ENCODE measurements at places on chromosomes 11 and 22.

DNA sequence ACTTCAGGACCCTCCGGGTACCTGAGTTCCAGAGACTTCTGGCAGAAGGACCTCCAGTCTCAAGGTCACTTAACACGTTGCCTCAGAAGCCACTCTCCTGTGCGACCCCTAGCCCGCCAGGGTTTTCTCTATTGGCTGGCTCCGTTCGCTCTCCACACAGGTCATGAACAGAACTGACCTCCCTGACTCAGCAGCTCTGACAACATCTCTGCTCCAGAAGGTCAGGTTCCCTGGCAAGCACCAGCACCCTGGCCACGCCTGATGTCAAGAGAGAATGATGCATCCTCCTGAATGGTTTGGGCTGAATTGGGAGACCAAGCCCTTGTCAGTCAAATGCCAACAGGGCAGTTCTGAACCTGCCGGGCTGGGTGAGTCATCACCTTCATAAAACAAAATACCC, 84.3 kb upstream of the TMEM45B start:
- DNase-seq = no peak

GRCh38 chr11:119511614-119512306, 88.8 kb upstream of the THY1 start:
- DNase-seq = no peak

DNA sequence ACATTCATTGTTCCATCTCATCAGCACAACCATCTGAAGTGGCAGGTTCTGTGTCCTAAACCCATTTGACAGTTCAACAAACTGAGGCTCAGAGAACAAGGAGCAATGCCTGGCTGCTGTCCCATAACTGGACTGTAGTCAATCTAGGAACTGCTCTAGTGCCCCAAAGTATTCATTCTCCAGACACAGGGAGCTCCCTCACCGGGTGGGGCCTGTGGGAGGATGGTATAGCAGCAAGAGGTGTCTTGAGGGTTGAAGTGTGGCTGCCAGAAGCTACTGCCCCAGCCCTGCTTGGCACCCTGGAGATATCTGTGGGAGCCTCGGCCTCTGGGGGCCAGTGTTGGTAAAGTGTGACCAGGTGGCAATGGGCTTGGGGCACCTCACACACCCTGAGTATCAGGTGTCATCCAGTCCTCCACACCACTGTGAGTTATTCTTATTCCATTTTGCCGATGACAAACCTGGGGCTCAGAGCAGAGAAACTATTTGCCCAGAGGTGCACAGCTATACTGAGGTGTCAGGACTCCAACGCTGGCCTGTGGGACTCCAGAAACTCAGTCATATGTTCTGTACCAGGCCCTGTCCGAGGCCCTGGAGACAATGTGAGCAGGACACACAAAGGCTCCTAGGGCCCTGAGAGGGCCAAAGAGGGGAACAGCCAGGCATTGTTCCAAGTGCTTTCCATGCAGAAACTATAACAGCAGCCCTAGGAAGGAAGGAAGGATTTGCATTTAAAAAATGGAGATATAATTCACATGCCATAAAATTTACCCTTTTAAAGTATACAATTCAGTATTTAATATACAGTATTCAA, 46.0 kb upstream of the KLHL35 start:
- DNase-seq = no peak

DNA sequence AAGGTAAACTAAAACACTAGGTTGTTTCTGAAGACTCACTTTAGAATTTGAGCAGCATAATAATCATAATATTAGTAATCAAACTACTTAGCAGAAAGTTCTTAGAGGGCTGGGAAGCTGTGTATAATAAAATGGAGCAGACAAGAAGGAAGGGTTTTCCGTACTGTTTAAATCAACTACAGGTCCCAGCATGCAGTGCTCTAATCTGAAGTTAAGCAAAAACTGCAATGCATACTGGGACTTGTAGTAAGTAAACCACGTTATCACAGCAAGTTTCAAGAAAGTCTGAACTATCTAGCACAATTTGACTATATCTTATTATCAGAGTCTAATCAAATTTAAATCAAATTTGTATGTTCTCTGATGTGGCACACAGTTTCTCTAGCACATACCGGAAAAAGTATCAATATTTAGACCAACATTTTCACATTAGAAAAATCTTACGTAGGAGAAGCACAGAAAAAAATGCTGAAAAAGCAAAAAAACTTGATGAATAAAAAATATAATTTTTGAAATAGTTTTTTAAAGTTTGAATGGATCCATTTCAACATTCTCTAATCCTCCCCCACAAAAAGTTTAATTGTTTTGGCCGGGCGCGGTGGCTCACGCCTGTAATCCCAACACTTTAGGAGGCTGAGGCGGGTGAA, 8.2 kb downstream of the PHF21A start:
- DNase-seq = no peak

DNA sequence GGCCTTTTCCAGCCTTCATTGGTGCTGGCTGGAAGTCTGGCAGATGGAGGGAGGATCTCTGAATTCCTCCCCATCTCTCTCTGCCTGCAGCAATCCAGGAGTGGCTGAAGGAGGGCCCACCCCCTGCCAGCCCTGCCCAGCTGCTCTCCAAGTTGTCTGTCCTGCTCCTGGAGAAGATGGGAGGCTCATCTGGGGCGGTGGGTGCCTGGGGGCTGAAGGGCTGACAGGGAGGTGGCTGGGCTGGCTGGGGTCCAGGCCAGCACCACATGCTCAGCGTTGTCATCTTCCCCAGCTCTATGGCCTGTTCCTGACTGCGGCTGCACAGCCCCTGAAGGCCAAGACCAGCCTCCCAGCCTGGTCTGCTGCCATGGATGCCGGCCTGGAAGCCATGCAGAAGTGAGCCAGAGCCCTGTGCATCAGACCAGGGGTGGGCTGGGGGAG, 12.2 kb downstream of the TKFC start:
- DNase-seq = no peak

GRCh38 chr11:116853461-116854073, 16.1 kb upstream of the APOA1 start:
- peak; percentile 38 for DNase-seq

DNA sequence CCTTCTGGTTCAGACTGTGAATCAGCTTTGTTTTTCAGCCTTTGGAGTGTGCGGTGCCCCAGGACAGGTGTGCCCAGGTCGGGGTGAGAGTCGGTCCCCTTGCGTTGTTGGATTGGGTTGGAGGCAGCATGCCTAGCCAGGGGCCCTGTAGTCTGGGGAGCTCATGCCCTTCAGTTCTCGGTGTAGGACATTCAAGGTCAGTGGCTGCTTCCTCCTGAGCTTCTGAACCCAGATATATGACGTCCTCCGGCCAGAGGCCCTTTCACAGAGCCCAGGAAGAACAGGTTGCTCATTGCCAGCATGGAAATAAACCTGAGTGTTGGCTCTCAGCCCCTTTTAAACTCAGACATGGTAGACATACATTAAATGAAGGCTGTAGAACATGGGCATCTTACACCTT, 2.7 kb downstream of the CSRP3 start:
- no peak for DNase-seq

All from stimulated activated CD4-positive, alpha-beta T cell treated with anti-CD3 and anti-CD28 coated beads, Interleukin-2, amount 100 ng/mL, for 24 hours (primary cell).